Vagina (tissue), 2 donors: ENCODE measurements at places on chromosomes 1 and 21.
A peak's percentile ranks its signal among the peaks of the same experiment; 100 is the strongest.

DNA sequence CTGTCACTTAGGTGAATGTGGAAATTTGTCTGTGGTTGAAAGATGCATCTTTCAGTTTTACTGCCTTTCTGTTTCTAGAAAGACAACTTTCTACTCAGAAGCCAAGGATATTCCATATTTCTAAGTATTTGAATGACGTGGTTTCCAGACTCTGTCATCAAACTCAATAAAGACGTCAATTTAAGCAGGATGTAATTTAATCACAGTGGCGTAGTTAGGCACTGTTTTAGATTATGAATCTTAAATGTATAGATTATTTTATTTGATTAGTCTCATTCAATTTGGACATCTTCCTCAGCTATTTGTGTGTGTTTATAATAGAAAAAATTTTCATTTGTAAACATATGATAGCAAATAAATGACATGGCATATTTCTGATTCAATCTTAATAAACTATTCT is 298.9 kb downstream of the RYR2 start:
- DNase-seq, result no peak

DNA sequence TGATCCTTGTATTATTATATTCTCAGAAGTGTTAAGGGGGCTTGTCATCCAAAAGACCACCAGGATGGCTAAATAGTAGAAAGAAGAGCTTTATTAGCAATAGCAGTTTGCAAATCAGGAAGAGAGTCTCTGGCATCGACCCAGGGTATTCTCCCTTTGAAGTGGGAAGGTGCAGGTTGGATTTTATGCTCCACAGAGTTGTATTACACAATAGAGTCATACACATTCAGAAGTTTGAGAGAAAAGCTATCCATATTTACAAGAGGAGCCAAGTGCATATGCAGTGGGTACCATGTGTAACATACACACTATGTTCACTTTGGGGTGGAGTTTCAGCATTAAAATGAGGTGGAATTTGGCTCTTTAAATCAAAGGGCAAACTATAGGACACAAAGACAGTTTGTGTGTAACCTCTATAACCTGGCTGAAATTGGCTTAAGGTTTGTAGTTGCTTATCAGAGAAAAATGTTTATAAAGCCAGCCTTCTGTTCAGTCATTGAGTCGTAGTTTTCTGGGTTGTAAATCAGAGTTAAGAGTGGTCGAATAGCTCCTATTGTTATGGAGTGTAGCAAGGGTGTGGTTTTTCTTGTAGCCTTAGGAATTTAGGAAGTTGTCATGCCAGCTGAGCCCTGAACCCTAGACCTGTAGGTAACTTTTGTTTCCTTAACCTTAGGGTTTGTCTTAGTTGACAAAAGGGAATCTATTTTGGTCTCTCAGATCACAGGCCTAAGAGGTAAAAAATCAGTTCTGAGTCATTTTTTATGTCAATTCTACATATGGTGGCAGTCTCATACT is 125.3 kb downstream of the DNM3 start:
- DNase-seq, result no peak

DNA sequence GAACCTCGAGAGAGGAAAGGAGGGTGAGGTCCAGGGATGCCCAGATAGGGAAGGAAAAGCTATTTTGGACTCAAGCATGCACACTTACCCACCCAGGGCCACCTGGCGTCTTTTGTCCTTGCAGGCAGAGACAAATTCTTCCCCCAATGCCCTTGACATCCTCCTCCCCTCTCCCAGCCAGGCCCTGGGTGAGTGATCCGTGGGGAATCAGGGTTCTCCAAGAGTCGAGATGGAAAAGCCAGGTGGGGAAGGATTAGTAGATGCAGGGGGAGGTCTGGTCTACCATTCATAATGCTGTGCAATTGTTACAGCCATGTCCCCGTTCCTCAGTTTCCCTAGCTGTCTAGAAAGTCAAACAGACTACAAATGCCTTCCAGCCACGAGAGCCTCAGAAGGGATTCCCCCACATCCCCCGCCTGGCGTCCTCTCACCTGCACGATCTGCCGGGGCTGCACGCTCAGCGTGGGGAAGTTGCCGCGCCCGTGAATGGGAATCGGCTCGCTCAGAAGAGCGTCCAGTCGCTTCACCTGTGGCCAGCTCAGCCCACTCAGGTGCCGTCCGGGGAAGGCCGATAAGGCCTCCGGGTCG is 580 bp downstream of the TENT5B start:
- no peak for DNase-seq

- no peak for DNase-seq
Measured at GRCh38 chr1:245829826-245830225, 675.0 kb downstream of the KIF26B start.

- no peak for DNase-seq
Measured at GRCh38 chr1:234980645-234981396, 147.8 kb downstream of the TOMM20 start.

GRCh38 chr1:9248341-9249262 is 14.0 kb downstream of the H6PD start:
- no peak for DNase-seq

DNA sequence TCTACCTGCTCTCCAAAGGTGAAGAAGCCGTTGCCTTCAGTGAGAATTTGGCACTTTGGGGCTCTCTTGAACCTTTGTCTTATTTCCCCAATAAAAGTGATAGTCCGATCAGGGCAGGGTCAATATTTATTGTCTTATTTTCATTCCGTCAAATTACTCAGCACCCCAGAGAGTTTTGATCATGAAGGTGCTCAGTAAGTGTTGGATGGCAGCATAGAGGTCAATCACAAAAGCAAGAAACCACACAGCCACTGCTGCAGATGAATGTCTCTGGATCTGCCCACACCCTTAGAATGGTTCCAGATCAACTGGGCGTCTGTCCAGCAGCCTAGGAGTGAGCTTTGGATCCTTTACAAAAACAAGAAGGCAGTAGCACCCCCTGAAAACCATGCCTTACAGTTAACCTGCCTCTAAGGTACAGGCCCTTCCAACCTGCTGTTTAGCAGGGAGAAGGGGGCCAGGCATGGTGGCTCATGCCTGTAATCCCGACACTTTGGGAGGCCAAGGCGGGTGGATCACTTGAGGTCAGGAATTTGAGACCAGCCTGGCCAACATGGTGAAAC is 97.3 kb downstream of the PSMG1 start:
- no peak for DNase-seq

DNA sequence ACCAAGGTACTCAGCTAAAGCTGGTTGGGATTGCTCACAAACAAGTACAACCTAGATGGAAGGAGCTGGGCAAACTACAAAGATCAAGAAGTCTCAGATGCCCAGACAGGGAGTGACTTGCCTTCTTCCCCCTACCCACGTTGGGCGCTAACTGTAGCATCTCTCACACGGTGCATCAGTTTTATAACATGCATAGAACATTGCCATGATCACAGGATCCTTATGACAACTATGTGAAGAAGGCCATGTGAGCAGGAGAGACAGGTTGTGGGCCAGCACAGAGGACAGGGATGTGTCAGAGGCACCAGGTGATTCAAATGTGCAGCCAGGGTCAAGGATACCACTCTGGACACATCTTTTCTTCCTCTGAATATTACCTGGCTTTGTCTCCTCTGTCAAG is 28.3 kb upstream of the CYP4B1 start:
- no peak for DNase-seq

- no peak for DNase-seq
Measured at GRCh38 chr1:59165353-59165752, 131.5 kb upstream of the FGGY start.

DNA sequence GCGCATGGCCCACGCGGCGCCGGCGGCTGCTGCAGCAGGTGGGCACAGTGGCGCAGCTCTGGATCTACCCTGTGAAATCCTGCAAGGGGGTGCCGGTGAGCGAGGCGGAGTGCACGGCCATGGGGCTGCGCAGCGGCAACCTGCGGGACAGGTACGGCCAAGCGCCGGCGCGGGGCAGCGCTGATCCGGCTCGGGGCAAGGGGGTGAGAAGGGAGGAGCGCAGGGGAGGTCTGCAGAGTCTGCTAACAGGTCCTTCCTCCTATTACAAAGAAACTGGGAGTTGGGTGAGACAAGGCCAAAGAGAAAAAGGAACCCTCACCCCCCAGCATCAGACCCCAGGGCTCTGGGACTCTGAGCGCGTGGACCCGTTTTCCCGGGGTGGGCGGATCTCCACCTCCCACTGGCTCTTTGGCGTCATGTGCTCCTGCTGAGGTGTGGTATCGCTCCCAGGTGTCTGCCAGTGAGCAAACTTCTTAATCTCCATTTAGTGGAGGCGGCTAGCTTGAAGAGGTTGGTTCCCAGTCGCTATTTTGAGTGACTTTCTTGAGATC is 431 bp downstream of the MTARC1 start:
- DNase-seq, result no peak

GRCh38 chr1:202577381-202577780 is 132.9 kb downstream of the SYT2 start:
- peak; percentile 10 for DNase-seq

DNA sequence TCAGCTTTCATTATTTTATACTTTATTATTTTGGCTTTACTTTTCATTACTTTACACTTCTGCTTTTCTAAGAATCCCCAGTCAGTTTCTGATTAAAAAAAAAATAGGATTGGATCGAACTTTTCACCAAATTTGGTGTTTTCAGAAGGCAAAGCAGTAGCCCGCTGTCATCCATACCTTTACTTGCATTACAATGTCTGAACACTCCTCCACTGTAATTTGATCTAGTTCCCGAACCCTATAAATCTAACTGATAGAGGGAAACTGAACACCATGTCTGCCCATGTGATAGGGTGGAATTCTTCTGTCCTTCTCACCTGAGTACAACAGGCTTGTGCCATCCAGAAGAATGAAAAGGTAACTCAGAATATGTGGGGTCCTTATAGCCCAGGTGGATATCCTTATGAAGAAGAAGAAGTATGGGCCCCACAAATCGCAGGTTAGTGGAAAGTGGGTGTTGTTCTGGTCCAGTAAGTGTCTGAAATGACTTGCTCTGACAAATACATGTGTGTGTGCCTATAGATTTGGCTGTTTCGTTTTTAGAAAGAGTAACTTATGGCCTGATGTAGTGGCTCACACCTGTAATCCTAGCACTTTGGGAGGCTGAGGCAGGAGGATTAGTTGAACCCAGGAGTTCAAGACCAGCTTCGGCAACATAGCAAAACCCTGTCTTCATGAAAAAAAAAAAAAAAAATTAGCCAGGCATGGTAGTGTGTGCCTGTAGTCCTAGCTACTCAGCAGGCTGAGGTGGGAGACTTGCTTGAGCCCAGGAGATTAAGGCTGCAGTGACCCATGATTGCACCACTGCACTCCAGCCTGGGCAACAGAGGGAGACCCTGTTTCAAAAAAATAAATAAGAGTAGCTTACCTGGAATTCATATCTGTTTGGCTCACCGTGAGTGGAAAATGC is 26.6 kb upstream of the CDC14A start:
- DNase-seq, result no peak

DNA sequence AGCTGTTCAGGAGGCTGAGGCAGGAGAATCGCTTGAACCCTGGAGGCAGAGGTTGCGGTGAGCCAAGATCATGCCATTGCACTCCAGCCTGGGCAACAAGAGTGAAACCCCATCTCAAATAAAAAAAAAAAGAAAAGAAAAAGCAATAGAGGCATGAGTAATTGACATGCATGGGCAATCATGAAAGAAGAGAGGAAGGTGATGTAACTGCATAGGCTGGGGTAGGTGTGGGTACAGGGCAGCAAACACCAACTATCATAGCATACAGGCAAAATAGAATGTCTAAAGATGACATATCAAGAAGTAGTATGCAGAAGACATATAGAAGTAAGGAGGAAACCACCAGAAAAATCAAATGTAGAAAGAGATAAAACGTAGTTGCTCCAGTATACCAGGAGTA is 19.0 kb upstream of the MGST3 start:
- DNase-seq, result no peak
